ENCODE measurements at places on chromosomes 2 and 18.
A peak's percentile ranks its signal among the peaks of the same experiment; 100 is the strongest.

GRCh38 chr18:33987206-33987605, 237.5 kb downstream of the NOL4 start:
- DNase-seq: no peak

DNA sequence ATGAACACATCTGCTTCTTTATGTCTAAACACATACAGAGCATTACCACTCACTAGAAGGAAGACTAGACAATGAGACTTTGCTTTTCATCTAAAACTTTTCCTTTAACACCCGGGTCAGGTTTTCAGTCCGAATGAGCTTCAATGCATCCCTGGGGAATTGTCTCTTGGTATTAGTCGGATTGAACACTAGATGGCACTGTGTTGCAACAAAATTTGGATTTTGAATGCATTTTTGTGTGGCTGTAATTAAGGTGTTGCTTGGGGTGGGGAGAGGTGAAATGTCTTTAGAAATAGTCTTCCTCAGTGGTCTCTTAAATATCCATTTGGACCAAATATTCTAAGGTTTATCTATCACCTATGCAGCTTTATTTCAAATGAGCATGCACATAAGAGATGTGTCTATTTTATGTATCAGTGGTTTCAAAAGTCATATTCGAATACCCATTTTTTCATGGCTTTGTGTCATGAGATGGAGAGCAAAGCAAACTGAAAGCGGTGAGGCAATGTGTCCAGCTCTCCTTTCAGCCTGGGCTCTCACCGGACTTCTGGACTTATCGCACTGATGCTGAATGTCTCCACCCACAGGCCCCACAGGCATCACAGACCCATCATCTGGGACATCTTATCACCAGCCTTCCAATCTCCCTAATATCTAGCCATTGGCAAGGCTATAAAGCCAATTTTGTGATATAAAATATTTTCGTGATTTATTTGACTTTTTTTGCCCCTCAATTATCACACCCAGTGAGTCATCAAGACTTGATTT, 510.3 kb downstream of the RNF144A start:
- peak; percentile 73 for DNase-seq

DNA sequence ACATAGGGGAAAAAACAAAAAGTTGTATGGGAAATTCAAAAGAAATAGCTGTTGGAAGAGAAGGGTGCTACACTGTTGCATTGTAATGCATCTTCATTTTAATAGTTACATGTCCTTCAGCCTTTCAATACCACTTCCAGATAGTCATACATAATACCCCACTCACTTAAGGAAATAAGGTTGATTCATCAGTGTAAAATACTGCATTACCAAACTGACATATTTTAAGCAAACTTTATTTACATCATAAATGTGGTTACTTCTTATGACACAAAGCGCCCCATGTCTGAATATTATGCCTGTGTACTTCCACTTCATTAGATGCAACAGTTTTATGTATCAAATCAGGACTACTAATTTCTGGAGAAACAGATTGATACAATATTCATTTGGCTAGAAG, 4.5 kb downstream of the RBMS1 start:
- DNase-seq: no peak

DNA sequence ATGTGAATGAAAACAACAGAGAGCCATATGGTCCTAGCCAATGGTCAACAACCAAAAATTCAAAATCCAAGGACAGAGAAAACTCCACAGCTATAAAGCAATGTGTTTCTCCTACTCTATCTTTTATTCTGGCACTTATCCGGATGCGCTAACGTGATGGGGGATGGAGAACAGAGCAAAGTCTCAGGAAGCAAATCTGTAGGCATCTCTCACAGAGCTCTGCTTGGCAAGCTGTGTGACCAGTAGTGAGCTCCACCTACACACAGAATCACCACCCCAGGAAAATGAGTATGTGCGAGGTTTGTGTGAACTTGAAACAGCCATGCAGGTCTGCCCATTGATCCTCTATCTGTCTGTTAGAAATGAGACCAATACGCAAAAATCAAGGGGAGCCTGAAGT, 584.3 kb downstream of the BCL11A start:
- DNase-seq: no peak

All from GM03348 (cell line).